ENCODE measurements at places on chromosomes 7 and 10. TPM values are rescaled to one million over a fixed set of nuclear protein-coding genes. Genes with fewer than 3 reads are reported as not detected.
A peak's percentile ranks its signal among the peaks of the same experiment; 100 is the strongest.

DNA sequence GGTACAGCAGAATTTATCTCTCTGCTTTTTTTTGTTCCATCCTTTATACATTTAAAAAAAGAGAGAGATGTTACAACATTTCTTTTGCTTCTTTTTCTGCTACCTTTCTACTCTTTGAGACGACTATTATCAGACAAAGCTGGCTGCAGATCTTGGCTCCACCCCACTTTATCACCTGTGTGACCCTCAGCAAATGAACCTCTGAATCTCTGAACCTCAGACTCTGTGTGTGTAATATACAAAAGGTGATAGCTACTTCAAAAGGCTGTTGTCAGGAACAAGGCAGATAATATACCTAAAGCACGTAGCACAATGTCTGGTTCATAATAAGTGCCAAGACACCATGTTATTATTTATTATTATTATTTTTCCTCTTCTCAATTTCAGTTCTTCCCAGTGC, 32.6 kb upstream of the UBE2D1 start:
- peaks cover 2% of the 10 kb centered on the region for H3K36me3 ChIP-seq
- H3K27ac ChIP-seq = no peak overlapping the region
- H3K4me1 ChIP-seq = no peaks in the 10 kb centered on the region
- H3K27me3 ChIP-seq = peaks cover 43% of the 10 kb centered on the region

SPAG6 gene
- total RNA-seq = not detected

CALML3 gene
- total RNA-seq = not detected

DNA sequence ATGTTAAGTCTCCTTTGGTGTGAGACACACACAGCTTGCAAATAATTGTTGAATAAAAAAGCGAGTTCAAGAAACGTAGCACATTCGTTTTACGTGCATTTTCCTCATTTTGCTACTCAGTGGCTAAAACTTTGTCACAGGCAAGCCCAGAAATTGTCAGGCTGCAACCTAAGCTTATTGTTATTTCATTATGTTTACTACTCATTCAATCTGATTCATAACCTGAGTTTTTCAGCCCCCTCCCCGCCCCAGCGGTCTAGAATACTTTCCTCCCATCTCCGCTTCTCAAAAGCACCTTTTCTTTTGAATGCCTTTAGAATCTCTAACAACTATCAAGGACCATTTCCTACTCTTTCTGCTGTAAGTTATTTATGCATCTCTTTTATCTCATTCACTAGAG, 1.1 kb downstream of the FAM133B start:
- H3K4me3 ChIP-seq = peak overlapping the region; percentile 95
- peak overlapping the region; percentile 98 for H3K27ac ChIP-seq
- no peaks in the 10 kb centered on the region for H3K27me3 ChIP-seq
- peaks cover 35% of the 10 kb centered on the region for H3K4me1 ChIP-seq

ITPRIP gene
- total RNA-seq = 30.6 TPM

WDR11 gene
- 31.6 TPM for total RNA-seq

DNA sequence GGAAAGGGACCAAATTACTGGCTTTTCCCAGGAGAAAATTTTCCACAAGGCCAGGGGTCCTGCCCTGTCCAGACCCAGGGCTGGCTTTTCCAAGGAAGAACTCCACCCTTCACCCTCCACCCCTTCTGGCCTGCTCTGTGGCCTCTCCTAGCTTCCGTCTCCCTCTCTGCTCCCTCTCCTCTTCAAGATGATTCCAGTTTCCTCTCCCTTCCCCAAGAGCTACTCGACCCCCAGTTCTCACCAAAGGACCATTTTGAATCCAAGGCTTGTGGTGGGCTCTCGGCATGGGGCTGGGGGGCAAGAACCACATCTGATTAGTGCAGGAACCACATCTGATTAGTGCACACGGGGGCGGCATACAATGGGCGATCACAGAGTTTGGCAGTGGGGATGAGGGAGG, 7.7 kb downstream of the CHAT start:
- H3K4me3 ChIP-seq = no peak overlapping the region
- H3K36me3 ChIP-seq = no peaks in the 10 kb centered on the region
- no peak for DNase-seq
- H3K4me1 ChIP-seq = no peaks in the 10 kb centered on the region
- peaks cover 48% of the 10 kb centered on the region for H3K27me3 ChIP-seq
- H3K27ac ChIP-seq = no peak overlapping the region

DNA sequence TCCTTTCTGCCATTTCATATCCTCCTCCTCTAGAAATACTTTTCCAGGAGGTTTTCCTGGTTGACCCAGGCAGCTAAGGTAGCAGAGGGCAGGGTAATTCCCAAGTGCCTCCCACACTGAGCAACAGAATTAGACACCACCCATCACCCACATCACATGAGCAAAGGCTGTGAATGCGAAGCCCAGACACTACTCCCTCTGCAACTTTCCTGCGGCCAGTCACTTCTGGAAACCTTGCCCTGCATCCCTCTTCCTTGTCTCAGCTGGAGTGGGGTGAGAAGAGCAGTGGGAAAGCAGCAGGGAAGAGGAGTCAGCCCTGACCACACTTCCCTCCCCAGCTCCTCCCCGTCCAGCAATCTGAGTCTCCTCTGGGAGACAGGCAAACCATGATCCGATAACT, 15.2 kb downstream of the TMEM176B start:
- no peak overlapping the region for H3K27ac ChIP-seq
- peaks cover 42% of the 10 kb centered on the region for H3K27me3 ChIP-seq
- DNase-seq = no peak
- peaks cover 7% of the 10 kb centered on the region for H3K4me1 ChIP-seq

DNA sequence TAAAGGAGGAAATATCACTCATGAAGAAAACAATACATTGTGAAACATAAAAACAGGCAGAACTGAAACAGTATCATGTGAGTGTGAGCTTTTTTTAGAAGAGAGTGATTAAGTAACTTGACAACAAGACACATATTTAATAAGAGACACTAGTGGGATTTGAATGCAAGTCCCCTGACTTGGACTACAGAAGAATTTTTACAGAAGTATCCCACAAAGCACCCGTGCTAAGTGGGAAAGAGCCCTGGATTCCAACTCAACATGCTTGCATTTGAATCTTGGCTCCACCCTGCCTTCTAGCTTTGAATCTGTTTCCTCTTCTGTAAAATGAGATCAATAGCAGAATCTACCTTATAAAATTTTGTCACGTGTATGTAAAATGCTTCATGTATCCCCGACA, 166.2 kb downstream of the ZNF365 start:
- no peaks in the 10 kb centered on the region for H3K4me1 ChIP-seq
- no peak for DNase-seq
- peaks cover 2% of the 10 kb centered on the region for H3K36me3 ChIP-seq
- no peak overlapping the region for H3K27ac ChIP-seq

- no peaks in the 10 kb centered on the region for H3K36me3 ChIP-seq
- H3K27me3 ChIP-seq = peaks cover 17% of the 10 kb centered on the region
- no peak overlapping the region for H3K27ac ChIP-seq
- no peaks in the 10 kb centered on the region for H3K4me1 ChIP-seq
- H3K4me3 ChIP-seq = no peak overlapping the region
Observed at GRCh38 chr10:84292502-84292901, 35.9 kb upstream of the CCSER2 start.

LLCFC1 gene
- not detected for total RNA-seq

DNA sequence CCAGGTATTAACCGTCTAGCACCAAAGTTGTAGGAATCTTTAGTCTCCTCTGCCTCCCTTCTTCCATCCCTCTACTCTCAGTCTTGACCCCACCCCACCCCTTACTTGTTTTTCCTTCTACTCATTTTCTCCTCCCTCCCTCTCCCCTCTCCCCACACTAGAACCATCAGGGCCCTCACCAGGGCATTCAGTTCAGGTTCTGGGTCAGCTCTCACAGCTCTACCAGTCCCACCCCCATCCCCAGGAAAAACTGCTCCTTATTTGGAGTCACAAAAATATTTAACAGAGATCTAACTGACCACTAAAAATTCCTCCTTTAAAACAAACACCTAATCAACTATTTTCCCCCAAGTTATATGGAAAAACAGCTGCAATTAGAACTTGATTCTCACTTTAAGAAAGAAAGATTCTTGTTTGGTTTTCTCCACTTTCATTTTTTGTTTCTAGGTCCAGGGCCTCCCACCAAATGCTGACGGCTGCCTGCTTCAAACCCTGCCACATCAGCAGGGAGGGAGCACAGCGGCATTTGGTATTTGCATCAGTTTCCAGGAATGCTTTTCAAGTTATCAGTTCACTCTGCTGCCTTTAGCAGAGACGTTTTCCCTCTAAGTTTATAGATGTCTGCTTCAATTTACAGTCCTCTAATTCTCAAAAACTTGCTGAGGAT, 2.8 kb upstream of the COL1A2 start:
- H3K36me3 ChIP-seq = peaks cover 3% of the 10 kb centered on the region
- peaks cover 7% of the 10 kb centered on the region for H3K4me1 ChIP-seq
- no peak overlapping the region for H3K27ac ChIP-seq
- DNase-seq = no peak
- H3K4me3 ChIP-seq = no peak overlapping the region

DNA sequence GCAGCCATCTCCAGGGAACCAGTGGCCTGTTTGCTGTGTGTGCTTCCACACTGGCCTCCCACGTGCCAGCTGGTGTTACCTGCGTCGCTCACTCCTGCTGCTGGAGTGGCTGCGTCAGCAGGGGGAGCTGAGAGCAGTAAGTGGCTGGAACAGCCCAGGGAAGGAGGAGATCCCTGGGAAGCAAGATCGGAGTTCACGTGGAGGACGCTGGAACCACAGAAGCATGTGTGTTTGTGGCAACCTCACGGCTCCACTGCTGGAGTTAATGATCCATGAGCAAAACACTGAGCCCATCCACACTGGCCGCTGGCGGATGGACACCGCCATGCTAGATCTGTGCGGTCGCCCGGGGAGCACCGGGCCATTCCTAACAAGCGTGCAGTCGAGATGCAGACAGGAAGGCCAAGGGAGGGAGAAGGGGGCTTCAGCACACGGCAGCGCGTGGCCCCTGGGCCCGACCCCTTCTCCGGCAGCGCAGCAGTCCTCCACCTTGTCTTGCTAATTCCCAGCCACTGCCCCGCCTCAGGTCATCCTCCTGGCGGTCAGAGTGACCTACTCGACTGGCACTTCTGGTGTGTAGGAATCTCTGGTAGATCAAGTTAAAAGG, 68.5 kb upstream of the EEPD1 start:
- DNase-seq = no peak
- peaks cover 2% of the 10 kb centered on the region for H3K4me1 ChIP-seq
- no peak overlapping the region for H3K27ac ChIP-seq
- peaks cover 4% of the 10 kb centered on the region for H3K36me3 ChIP-seq
- H3K27me3 ChIP-seq = no peaks in the 10 kb centered on the region
- no peak overlapping the region for H3K4me3 ChIP-seq

GRCh38 chr7:155349601-155350331, 52.1 kb downstream of the INSIG1 start:
- DNase-seq = no peak
- H3K36me3 ChIP-seq = no peaks in the 10 kb centered on the region
- no peak overlapping the region for H3K4me3 ChIP-seq
- no peak overlapping the region for H3K27ac ChIP-seq
- H3K27me3 ChIP-seq = peaks cover 27% of the 10 kb centered on the region

GPC2 gene
- total RNA-seq = 8.5 TPM

GIMAP7 gene
- total RNA-seq = 62.7 TPM
